Glomerular endothelial cell (primary cell): ENCODE measurements at places on chromosomes 2 and 18. TPM values are rescaled to one million over a fixed set of nuclear protein-coding genes. Genes with fewer than 3 reads are reported as not detected.

NT5DC4 gene
- not detected in 2 replicates for total RNA-seq

AP1S3 gene
- 5.9 and 6.7 TPM in 2 replicates for total RNA-seq

PID1 gene
- total RNA-seq, result 0.68 and 0.99 TPM in 2 replicates

MALL gene
- total RNA-seq, result 94.9 and 197 TPM in 2 replicates

PCARE gene
- not detected in 2 replicates for total RNA-seq

CHST10 gene
- 13.4 and 15.6 TPM in 2 replicates for total RNA-seq

MCM6 gene
- 8.3 and 22.5 TPM in 2 replicates for total RNA-seq

RTP5 gene
- not detected in 2 replicates for total RNA-seq

GREB1 gene
- total RNA-seq, result 0.29 and 0.64 TPM in 2 replicates
